SJSA1 (cell line): ENCODE measurements at places on chromosomes 7 and 10. TPM values are rescaled to one million over a fixed set of nuclear protein-coding genes. Genes with fewer than 3 reads are reported as not detected.
A peak's percentile ranks its signal among the peaks of the same experiment; 100 is the strongest.

The TMEM184A gene
- total RNA-seq = 1.8 and 3.2 TPM in 2 replicates

The SPRN gene
- total RNA-seq = not detected in 2 replicates

The ATXN7L1 gene
- 0.91 and 2.7 TPM in 2 replicates for total RNA-seq

DNA sequence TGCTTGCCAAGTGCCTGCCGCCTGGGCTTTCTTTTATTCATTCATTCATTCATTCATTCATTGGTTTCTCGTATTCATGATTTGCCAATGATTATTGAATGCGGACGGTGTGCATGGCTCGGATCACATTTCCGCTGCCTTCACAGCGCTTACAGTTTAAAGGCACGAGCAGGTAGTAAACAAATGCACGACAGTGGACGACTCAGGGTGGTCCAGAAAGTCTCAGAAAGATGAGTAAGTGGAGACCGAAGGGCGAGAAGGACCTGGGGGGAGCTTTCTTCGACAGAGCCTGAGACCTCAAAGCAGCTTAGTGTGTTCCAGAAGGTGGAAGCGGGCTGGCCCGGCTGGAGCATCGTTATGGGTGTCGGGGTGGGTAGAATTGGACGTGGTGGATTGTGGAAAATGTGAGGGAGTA lies 506 bp downstream of the MCM10 start:
- no peak for DNase-seq

- peak; percentile 15 for DNase-seq
Measured at GRCh38 chr7:123537026-123537642, 2.7 kb upstream of the IQUB start.

GRCh38 chr10:60810437-60811182 lies 32.3 kb downstream of the CDK1 start:
- DNase-seq = peak; percentile 25

DNA sequence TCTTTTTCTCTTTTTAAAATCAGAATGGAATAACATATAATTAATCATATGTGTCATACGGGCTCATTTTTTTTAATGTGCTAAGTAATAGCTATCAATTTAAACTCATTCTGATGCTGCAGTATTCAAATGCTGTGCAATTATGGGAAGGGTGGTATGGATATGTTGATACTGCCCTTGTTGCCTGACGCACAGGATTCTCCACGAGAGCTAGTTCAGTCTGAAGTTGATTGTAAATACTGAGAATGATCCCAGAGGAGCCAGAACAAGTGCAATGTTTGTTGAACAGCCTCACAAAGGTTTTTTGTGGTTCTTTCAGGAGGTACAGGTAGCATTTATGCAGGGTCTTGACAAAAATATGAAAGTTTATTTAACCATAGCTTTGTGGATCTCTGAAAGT lies 13.4 kb downstream of the NPY start:
- no peak for DNase-seq

DNA sequence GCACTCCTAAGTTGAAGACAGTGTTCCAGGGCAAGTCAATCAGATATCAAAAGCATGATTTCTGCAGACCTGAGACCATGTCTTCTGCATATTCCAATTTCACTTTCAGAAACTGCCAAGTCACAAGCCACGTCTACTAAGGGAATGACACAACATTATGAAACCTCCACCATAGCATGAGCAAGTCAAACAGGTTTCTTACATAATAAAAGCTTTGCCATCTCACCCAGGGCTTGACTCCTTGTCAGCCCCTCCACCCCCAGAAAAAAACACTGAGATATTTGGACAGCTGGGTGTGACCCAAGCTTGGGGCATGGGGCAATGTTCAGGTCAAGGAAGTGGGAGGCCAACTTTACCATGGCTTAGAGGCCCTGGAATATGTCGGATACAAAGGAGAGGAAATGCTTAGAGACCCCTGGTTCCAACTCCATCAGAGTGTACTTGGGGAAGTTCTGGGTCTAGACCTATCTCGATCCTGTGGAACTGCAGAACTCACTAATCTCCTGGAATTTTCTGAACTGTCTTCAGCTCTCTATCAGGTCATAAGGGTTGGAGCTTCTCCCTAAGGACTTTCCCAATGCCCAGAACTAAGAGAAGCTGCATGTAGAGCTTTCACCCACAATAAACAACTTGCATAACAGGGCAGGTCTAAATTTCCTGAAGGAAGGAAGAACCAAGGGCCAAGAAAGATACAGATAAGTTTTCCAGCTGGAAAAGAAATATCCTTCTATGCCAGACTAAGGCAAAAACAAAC lies 80.6 kb upstream of the NAMPT start:
- DNase-seq = no peak

DNA sequence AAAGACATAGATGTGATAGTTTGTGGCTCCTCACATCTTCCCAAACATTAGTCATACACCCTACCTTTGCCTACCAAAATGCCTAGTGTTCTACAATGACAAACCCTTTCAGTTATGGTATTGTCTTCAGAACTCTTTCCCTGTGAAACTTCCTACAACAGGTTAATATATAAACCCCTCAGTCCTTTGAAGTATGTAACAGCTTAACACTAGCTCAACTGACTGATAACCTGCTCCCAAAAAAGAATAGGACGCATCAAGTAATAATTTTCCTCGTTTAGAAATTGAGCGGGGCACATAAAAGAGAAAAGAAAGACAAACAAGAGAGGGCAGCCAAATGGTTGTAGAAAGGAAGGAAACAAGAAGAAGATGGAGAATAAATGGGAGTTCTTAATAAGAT lies 49.9 kb upstream of the RNF148 start:
- no peak for DNase-seq

DNA sequence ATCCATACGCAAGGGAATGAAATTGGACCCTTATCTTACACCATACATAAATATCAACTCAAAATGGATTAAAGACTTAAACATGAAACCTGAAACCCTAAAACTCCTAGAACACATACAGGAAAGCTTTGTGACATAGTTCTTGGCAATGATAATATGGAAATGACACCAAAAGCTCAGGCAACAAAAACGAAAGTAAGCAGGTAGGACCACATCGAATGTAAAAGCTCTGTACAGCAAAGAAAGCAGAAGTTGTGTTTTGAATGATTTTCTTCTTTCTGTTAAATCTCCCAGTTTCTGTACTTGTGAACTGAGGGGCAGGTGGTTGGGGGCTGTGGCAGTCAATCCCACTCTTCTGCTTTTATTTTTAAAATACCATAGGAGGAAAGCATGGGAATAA lies 368.4 kb upstream of the PODXL start:
- DNase-seq = no peak

GRCh38 chr7:50790381-50790780 lies 7.7 kb upstream of the GRB10 start:
- DNase-seq = no peak

- no peak for DNase-seq
Measured at GRCh38 chr7:40945788-40946187, 757.1 kb downstream of the INHBA start.

DNA sequence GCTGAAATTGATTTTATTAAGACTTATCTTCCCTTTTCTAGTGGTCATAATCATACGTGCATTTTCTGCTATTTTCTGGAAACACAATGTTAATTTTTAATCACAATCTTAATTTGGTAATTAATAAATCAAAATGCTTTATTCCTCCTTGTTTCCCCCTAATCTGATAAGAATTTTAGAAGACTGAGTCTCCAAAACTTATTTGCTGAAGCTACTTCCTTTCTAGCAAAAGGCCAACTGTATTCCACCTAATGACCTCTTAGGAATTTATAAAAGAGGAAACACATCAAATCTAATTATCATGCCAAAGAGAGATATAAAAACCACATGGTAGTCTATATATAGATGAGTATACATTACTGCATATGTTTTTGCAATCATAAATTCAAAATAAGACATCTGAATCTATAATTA lies 140.6 kb downstream of the GNAI1 start:
- no peak for DNase-seq

GRCh38 chr10:18664841-18665478 lies 5.7 kb downstream of the ARL5B start:
- no peak for DNase-seq

- no peak for DNase-seq
Measured at GRCh38 chr7:36208997-36209813, 56.2 kb downstream of the EEPD1 start.

GRCh38 chr7:71868797-71869196 lies 543.3 kb downstream of the CALN1 start:
- DNase-seq = peak; percentile 43

DNA sequence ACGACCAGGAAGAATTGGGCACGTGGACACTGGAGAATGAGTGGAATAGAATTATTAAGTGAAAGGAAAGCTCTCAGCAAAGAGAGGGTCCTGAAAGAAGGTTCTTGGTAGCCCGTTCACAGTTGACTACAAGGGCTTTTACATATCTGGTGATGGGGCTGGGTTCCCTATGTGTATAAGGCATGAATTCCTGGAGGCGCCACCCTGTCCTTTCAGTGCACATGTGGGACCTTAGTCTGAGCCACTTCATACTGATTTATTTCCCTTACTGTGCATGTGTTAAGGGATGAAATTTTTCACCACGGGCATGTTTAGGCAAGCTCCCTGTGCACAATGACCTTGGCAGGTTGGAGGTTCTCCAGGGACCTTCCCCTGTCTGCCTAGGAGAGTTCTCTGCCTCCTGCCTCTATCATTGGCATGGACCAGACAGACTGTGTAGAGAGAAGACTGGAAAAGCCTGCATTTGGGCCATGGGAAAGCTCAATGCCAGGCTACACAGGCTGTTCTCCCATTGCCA lies 145.9 kb upstream of the ITGB1 start:
- DNase-seq = no peak

GRCh38 chr10:27526242-27526641 lies 22.1 kb downstream of the RAB18 start:
- DNase-seq = no peak

- peak; percentile 68 for DNase-seq
Measured at GRCh38 chr10:97687785-97688781, 1.0 kb upstream of the AVPI1 start.

DNA sequence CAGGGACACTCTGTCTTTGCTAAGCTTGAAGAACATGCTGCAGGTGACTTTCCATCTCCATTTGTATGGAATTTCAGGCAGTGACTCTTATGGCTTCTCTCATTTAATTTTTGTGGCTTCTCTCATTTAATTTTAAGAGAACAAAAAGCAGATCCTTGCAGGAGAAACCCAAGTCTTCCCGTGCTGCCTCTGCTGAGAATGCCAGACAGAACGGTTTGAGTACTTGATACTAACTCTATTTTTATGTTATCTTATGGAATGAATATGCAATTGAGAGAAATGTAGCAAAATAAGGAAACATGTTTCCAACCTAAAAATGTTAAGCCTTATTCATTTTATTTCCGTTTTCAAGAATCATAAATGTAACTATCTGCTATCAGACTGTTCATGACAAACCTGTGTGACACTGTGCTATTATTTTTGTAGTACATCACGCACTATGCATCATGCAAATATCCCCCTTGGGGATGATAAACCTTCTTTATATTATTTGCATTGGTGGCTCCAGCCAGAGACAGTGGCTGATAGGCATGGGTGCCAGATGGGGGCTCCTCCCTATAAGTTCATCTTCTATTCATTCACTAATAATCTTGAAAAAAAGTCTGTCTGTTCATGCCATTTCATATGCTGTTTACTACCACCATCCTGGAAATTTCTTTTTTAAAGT lies 6.9 kb upstream of the RAPGEF5 start:
- no peak for DNase-seq
